Left cardiac atrium (tissue), 4 donors: ENCODE measurements at places on chromosomes 3 and 15. TPM values are rescaled to one million over a fixed set of nuclear protein-coding genes. Genes with fewer than 3 reads are reported as not detected.

CCDC54 gene
- total RNA-seq: not detected

GRCh38 chr3:15217841-15218267 is 11.8 kb downstream of the CAPN7 start:
- DNase-seq: no peak

DNA sequence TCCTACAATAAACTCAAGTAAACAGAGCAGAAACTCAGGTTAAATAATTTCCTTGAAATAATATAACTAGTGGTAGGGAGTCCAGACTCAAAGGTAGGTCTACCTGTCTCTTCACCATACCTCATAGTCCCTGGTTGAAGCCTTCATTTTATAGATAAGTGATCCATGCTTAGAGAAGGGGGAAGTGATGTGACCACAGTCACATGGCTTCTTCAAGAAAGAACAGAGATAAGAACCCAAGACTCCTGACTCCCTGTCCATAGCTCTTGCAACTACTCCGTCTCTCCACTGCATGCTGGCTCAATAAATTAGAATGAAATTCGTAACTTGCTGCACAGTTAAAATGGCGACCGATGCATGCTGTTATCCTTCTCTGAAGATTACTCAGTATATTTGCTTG is 11.0 kb upstream of the C15orf61 start:
- no peak for DNase-seq

SCAANT1 gene
- total RNA-seq: not detected

GRCh38 chr15:38071211-38071972 is 137.0 kb downstream of the TMCO5A start:
- no peak for DNase-seq

DNA sequence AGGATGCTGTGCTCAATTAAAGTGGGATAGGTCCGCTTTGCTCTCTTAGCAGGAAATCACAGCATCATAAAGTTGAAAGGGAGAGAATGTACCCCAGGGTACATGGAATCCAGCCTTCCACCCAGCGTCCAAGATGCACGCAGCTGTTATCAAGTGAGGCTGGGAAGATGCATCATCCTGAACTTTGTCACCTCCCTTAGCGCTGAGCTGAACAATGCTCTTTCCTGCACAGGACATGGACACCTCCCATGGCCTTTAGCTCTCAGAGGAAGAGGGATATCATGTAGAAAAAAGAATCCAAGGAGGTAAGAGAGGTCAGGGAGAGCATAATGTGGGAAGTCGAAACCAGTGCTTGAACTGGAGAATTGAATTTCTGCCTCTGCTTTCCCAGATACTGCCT is 192.8 kb downstream of the FEZF2 start:
- no peak for DNase-seq

OIP5 gene
- 0.21 TPM for total RNA-seq

NAA50 gene
- total RNA-seq: 65.7 TPM

DNA sequence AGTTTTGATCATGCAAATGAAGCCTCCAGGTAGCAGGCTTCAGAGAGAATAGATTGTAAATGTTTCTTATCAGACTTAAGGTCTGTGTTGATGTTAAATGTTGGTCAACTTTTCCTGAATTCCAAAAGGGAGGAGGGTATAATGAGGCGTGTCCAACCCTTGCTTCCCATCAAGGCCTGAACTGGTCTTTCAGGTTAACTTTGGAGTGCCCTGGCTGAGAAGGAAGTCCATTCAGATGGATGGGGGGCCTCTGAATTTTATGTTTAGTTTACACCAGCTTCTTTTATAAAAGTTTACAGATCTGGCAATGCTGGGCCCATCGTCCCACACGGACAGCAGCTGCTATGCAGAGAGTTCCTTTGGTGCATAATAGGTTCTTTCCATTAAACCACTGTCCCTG is 8.9 kb downstream of the CCDC13 start:
- no peak for DNase-seq

- DNase-seq: no peak
Observed at GRCh38 chr3:65884071-65884470, 154.6 kb downstream of the MAGI1 start.

ANP32A gene
- 106 TPM for total RNA-seq

BCHE gene
- total RNA-seq: 13.2 TPM

GRCh38 chr3:5007873-5008272 is 28.6 kb downstream of the BHLHE40 start:
- no peak for DNase-seq

DNA sequence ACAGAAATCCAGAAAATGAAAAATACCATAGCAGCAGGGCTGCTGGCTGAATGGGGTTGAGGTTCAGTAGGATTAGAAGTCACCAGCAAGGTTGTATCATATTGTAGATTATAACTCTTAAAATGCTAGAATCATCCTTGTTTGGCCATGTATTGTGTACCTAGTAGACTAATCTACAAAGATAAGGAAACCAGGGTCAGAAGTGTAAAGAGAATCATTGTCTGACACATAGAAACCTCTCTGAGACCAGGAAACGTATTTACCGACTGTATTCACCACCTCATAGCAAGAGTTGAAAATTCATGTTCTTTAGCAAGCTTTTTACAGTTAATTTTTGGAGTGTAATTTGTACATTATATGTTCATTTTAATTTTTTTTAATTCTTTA is 168.8 kb downstream of the ECT2 start:
- no peak for DNase-seq

GRCh38 chr3:155912579-155913190 is 42.2 kb downstream of the GMPS start:
- DNase-seq: no peak

GRCh38 chr3:131178710-131179375 is 152.2 kb downstream of the NEK11 start:
- DNase-seq: no peak

- DNase-seq: no peak
Observed at GRCh38 chr3:49523756-49524747, 30.2 kb upstream of the BSN start.

DNA sequence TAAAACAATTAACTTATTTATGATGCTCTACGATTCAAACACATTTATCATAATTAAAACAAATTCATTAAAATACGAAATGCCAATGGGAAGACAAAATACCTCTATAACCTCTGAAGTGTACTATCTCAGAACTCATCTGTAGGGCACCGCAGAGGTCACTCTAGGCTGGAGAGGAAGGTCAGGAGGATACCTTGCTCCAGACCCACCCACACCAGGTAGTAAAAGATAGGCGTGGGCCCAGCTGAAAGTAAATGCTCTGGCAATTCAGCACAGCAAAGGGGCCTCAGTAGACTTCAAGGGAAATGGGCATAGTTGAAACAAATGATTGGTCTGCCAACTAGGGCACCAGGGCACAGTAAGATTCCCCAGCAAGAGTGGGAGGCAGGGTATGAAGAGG is 26.0 kb upstream of the SPPL2A start:
- DNase-seq: no peak

DNA sequence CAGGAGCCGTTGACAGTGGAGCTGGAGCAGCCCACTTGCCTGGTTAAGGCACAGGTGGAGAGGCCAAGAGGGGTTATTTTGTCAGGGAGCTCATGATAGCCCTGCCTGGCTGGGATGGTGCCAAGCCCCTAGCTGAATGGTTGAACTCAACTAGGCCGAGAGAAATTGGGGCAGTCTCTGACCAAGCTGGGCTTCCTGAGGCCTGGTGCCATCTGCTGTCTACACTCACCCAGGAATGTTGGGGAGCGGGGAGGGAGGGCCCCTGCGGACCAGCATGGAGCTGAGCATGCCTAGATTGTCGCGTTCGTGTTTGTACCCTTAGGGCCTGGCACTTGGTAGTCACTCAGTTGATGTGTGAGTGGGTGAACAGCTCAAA is 1.2 kb downstream of the BRPF1 start:
- peak; percentile 39 for DNase-seq

GRCh38 chr3:113262304-113262665 is 50.9 kb downstream of the BOC start:
- no peak for DNase-seq

HOMER2 gene
- 12.6 TPM for total RNA-seq

GRCh38 chr3:159813822-159814531 is 174.7 kb upstream of the IL12A start:
- DNase-seq: no peak

XCR1 gene
- total RNA-seq: 0.08 TPM

- DNase-seq: no peak
Observed at GRCh38 chr15:38134252-38134651, 118.4 kb upstream of the SPRED1 start.
